ENCODE measurements at places on chromosomes 13 and 19. TPM values are rescaled to one million over a fixed set of nuclear protein-coding genes. Genes with fewer than 3 reads are reported as not detected.

DNA sequence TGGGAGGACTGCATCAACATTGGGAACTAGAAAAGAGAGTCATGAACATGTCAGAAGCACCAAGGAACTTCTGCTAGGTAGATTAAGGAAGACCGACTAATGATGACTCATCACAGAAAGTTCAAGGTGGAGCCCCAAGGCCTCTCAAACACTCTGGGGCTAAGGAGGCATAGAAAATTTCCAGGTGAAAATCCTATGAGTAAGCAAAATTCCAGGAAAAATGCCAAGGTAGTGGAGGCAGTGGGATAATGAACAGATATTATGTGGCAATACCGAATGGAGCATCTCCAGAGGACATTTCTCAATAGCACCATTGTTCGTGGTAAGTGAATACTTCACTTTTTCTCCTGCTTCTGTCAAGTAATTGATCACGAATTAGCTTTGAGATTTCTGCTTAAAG, 336.5 kb downstream of the MZT1 start:
- DNase-seq: no peak

GRCh38 chr13:36450534-36450933, 18.2 kb downstream of the CCNA1 start:
- DNase-seq: no peak

DNA sequence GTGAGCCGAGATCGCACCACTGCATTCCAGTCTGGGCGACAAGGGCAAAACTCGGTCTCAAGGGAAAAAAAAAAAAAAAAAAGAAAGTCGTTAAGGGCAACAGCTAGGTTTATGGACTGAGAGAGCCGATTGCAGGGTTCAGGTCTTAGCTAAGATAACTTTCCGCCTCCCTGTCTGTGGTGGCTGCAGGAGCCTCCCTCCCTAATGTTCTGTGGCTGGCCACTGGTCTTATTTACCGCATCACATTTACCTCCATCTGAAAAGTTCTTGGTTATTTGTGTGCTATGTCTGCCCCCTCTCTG, 722 bp upstream of the CRTC1 start:
- no peak for DNase-seq

Gene ZNF69
- polyA plus RNA-seq: 7.2 TPM
